Mucosa of gallbladder (tissue), 1 donor: ENCODE measurements at places on chromosomes 2 and 18. TPM values are rescaled to one million over a fixed set of nuclear protein-coding genes. Genes with fewer than 3 reads are reported as not detected.

The CD8B gene
- 4.1 TPM for total RNA-seq

- DNase-seq: no peak
Measured at GRCh38 chr2:217935235-217935879, 67.4 kb downstream of the TNS1 start.

The RESP18 gene
- total RNA-seq: not detected

The ARHGAP28 gene
- 11.2 TPM for total RNA-seq

The FASTKD2 gene
- total RNA-seq: 16.9 TPM

- DNase-seq: no peak
Measured at GRCh38 chr2:159832858-159833257, 34.9 kb upstream of the CD302 start.

The TFPI gene
- total RNA-seq: 45.6 TPM

GRCh38 chr18:43192408-43192807 is 76.9 kb upstream of the RIT2 start:
- DNase-seq: no peak

The KIF1A gene
- 1.6 TPM for total RNA-seq

DNA sequence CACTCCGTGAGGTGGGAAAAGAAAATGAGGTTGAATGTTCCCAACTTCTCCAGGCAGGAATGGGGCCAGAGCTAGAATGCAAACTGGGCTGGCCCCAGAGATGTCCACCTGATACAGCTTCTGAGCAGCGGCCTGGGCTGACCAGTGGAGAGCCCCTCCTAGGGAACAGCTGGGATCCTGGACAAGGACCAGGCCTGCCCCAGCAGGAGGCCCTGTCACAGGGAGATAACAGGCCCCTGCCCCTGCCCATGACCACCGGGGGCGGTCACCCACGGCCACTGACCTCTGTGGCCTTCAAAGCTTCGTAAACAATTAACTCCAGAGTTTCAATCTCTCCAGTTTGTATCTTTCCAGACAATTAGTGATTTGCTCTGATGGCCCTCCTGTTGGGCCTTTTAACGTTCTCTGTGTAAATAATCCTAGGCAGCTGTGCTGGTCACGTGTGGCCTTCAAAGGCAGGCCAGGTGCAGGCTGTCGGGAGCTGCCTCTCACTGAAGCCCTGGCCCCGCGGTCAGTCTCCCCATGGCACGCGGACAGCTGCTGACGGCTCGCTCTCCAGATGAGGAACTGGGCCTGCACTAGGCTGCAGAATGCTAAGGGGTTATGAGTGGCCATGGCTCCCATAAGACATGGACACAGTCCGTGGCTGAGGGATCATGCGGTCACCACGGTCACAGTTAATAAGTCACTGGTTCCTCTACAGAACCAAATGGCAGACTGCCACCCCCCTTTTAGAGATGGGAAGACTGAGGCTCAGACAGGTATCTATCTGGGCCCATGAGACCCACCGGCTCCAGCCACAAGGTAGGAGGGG is 9.2 kb downstream of the HS6ST1 start:
- peak; percentile 71 for DNase-seq

GRCh38 chr2:32760628-32761027 is 132.8 kb downstream of the TTC27 start:
- DNase-seq: no peak

DNA sequence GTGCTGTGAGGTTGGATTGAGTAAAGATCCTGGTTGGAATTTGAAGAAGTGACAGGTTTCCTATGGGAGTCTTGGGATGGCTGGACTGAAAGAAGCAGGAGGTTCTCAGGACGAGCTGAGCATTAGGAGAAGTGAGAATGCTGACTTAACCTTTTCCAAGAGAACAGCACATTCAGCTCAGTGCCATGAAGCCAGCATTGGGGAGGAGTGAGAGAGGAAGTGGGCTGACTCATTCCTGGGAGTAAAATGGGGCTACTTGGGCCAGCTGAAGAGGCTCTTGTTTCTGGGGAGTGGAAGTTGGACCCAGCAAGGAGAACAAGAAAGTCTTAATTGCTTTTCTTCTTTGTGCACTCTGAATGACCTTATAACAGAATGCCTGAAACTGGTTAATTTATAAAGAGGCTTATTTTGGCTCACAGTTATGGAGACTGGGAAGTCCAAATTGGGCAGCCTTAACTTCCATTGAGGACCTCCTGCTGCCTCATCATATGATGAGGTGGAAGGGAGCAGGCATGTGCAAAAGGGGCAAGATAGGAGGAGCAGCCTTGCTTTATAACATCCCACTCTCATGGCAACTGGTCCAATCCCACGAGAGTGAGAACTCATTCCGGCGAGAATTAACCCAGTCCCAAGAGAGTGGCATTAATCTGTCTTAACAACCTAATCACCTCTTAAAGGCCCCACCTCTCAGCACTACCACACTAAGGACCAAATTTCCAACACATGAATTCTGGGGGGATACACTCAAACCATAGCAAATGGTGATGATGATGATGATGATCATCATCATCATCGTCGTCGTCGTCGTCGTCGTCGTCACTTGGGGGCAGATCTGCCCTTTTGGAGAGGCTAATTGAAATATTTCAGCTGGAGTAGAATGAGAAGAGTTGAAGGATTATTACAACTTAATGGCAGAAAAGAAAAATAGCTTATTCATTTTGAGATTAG is 26.1 kb downstream of the DGUOK start:
- no peak for DNase-seq

- DNase-seq: no peak
Measured at GRCh38 chr18:58896268-58896667, 31.6 kb downstream of the ZNF532 start.

The L3MBTL4 gene
- total RNA-seq: 16.1 TPM

The ALK gene
- total RNA-seq: 0.20 TPM

DNA sequence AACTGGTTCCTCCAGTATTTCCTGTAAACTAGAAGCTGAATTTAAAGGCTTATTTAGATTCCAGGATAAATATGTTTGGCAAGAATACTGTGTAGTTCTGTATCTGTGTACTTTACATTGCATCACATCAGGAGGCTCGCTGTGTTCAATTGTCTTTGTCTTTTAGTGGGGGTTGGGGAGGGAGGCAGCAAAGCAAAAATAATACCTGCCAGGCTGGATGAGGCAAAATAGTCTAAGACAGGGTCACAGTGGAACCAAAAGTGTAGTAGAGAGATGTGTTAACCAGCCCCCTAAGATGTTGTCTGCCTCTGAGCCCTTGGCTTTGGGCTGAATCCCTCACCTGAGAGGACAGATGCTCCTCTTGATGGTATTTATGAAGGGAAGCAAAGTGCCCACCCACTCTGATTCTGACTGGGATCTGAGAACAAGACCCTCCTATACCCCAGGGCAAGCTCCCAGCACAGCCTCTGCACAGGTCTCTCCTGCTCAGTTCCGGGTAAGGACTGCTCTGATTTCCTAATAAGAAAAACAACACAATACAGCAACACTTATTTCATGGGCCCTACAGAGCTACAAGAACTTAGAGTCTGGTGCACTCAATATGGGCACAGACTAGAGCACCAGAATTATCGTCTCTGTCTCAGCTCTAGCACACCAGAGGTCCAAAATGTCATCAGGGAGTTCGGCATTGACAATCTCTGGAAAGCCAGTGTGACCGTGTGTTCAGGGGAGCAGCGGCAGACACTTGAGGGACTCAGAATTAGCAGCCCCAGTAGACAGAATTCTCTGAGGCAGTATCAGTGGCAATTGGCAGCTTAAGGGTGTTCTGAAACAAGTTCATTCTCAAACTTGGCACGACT is 7.2 kb upstream of the AFTPH start:
- no peak for DNase-seq

The DPYSL5 gene
- total RNA-seq: 0.26 TPM

- DNase-seq: no peak
Measured at GRCh38 chr18:60500960-60501359, 128.4 kb upstream of the MC4R start.

GRCh38 chr2:150607390-150607811 is 119.9 kb upstream of the RND3 start:
- DNase-seq: no peak

GRCh38 chr2:48161628-48162027 is 255.3 kb upstream of the FBXO11 start:
- no peak for DNase-seq

GRCh38 chr18:58228176-58228575 is 184.2 kb downstream of the NEDD4L start:
- DNase-seq: no peak

GRCh38 chr2:16047701-16048100 is 107.4 kb downstream of the MYCN start:
- no peak for DNase-seq

The MYO3B gene
- total RNA-seq: 0.23 TPM

DNA sequence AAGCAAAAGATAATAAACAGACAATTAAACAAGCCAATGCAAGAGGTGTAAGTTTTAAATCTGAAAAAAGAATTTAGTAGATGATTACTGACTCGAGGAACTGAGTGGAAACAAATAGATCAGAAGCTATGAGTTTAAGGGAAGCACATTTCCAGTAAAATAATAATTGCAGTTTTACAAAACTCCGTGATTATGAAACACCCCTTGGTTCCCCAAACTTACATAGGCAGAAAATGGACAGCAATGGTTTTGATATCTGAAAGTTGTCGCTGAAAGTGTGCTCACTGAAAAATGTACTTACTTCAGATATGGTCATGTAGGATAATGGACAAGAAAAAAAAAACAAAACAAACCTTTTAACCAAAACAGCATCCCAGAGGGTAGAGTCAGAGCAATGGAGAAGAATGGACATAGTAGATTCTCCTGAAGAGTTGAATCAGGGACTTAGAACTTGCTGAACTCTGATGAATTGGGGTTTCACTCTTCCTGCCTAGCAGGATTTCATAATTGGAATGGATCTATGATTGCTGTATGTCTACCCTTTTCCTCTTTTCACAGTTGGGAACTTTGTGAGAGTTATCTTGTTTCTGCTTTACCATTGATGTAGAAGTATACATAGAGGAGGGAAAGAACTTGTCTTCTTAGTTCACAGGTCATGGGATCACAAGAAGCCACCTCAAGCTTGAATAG is 305.6 kb upstream of the ZEB2 start:
- DNase-seq: no peak

The APOB gene
- 14.8 TPM for total RNA-seq

DNA sequence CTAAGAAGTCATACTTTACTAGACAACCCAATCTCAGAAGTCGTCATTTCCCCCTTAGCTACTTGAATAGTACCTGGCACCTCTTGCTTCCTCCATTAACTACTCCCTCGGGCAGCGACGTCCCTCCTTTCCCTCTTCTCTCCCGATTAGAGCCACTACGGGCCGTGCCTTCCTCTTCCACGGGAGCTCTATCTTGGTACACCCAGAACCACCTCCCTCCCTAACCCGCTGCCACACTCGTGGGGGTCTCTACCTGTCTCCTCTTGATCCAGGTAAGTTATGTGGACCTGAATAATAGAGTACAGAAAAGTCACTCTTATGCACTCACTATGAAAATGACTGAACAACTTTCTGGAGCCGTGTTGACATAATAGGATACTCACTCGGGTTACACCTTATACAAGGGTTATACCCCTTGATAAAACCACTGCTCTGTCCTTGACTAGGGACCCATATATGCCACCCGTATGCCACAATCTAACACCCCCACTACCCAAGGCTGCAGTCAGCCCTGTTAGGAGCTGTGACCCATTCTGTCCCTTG is 595 bp upstream of the HDHD2 start:
- DNase-seq: no peak

DNA sequence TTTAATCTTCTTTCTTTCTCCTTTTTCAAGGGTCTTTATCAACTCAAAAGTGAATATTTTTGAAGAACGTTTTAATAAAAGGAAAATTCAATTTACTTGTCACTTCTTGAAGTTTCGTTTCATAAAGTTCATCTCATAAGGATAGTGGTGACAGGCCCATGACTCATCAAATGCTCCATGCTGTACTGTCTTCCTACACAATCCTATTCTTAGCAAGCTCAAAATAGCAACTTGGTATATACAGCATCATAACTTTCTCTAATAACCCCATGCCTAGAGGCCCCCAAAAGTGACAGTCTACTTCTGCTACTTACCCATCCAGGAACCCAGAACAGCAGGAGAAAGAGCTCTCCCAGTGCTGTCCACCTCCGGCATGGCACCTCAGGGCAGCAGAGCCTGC is 7.7 kb downstream of the FBXO15 start:
- no peak for DNase-seq

DNA sequence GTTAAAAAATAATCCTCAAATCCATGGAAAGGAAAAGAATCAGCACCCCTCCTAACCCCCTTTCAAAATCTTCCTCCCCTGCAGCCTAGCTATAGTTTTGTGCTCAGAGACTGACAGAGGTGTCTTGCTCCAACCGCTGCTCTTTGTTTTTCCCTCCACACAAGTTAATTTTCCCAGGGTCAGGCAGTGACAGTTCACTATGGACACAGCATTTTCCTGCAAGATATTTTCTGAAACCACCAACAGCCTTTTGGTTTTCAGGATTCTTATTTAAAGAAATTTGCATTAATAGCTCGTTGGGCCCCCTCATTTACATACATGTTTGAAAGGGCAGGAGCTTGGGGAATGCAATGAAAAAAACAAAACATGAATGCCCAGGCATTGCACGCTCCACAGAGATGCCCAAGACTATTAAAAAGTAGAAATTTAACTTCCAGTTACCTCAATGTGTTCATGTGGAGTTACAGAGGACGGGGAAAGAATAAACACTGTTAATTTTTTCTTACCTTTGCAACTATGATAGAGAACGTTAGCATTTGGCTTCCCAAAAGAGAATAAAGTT is 71.4 kb upstream of the CXCR4 start:
- no peak for DNase-seq

GRCh38 chr2:59005836-59006615 is 764.9 kb upstream of the FANCL start:
- no peak for DNase-seq

GRCh38 chr2:149622343-149622742 is 34.8 kb upstream of the MMADHC start:
- no peak for DNase-seq

GRCh38 chr2:12027136-12027535 is 280.7 kb downstream of the LPIN1 start:
- DNase-seq: no peak

The SNTG2 gene
- total RNA-seq: 2.0 TPM
